ENCODE measurements at places on chromosomes 7 and 10. TPM values are rescaled to one million over a fixed set of nuclear protein-coding genes. Genes with fewer than 3 reads are reported as not detected.

HSPB1 gene
- 1,956 TPM for total RNA-seq

COL28A1 gene
- total RNA-seq = 1.3 TPM

PTF1A gene
- total RNA-seq = not detected

GPR37 gene
- not detected for total RNA-seq

GRM3 gene
- total RNA-seq = 0.24 TPM

FXYD4 gene
- total RNA-seq = not detected

GRCh38 chr7:155412416-155413253, 45.3 kb upstream of the EN2 start:
- no peaks in the 10 kb centered on the region for H3K36me3 ChIP-seq
- no peak overlapping the region for H3K27ac ChIP-seq
- no peak overlapping the region for H3K4me3 ChIP-seq

GRCh38 chr10:46270086-46270811, 16.5 kb upstream of the ANTXRL start:
- no peaks in the 10 kb centered on the region for H3K4me1 ChIP-seq
- no peak for DNase-seq
- no peaks in the 10 kb centered on the region for H3K36me3 ChIP-seq
- H3K27ac ChIP-seq = no peak overlapping the region

DNA sequence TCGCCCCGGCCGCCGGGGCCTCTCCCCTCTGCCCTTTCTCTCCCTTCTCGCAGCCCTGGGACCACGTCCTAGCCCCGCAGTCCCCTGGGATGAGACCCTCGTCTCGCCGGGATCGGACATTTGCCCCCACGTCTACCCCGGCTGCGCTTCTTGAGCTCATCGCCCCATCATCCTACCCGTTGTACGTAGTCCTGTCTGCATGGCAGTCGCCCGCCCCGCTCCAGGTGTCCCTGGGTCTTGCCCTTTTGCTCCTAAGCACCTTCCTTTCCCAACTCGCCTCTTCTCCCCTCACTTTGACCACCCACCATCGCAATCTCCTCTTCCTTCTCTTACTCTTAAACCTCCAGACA, 582 bp downstream of the TPST1 start:
- no peak for DNase-seq
- H3K4me1 ChIP-seq = peaks cover 27% of the 10 kb centered on the region
- H3K4me3 ChIP-seq = peak overlapping the region; percentile 98
- H3K36me3 ChIP-seq = no peaks in the 10 kb centered on the region
- H3K27ac ChIP-seq = peak overlapping the region; percentile 61

DNA sequence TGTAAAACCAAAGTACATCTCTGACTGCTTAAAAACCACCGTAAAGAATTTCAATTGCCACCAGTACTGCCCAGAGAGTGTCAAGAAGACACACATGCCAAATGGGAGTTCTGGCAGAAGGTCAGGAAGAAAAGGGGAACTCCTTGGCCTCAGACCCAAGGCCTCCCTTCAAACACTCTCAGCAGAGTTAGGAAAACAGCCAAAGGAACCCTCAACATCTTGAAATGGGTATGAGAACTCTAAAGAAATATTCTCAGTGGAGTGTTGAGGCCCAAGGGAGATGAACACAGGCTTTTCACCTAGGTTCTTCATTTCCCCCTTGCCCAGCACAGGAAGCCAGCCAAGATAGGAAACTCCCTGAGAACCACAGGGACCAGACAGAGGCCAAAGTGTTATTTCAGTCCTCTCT, 96.1 kb upstream of the ASAH2 start:
- peaks cover 17% of the 10 kb centered on the region for H3K36me3 ChIP-seq
- no peak overlapping the region for H3K27ac ChIP-seq
- peaks cover 26% of the 10 kb centered on the region for H3K4me1 ChIP-seq
- DNase-seq = no peak
- H3K27me3 ChIP-seq = no peaks in the 10 kb centered on the region

GRCh38 chr10:6569259-6569658, 10.8 kb downstream of the PRKCQ start:
- DNase-seq = no peak
- H3K27ac ChIP-seq = no peak overlapping the region
- H3K4me3 ChIP-seq = no peak overlapping the region

DNA sequence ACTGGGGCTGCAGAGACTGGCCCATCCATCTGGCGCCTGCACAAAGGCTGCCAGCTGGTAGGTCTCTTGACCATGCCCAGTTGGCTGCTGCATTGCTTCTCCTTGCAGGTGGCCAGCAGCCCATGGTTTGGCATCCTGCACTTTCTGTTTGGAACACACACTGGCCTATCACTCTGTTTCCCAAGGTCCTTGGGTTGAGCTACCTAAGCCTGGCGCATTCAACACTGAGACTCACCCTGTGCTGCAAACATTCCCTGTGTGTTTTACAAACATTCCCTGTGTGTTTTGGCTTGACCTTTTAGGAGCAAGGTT, 55.5 kb downstream of the TACR2 start:
- no peak for DNase-seq
- peaks cover 74% of the 10 kb centered on the region for H3K4me1 ChIP-seq
- H3K27me3 ChIP-seq = no peaks in the 10 kb centered on the region
- H3K27ac ChIP-seq = peak overlapping the region; percentile 26
- peaks cover 10% of the 10 kb centered on the region for H3K36me3 ChIP-seq
- no peak overlapping the region for H3K4me3 ChIP-seq

DNA sequence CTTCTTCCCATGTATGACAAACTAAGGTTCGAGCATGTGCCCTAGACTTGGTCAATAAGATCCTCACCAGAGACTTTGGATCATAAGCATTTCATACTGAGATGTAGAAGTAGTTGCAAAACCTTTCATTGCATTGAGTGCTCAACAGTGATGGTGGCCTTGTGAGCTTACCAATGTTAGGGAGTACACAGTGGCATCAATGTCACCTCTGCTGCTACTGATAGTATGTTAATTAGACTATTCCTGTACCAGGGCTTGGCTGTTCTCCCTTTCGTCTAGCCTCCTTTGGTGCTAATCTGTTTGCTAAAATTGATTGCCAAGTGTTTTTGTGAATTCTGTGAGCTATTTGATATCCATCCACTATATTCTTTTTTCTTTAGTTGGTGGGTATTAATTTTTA, 264.5 kb upstream of the SEMA3C start:
- H3K36me3 ChIP-seq = no peaks in the 10 kb centered on the region
- H3K4me3 ChIP-seq = no peak overlapping the region
- H3K27me3 ChIP-seq = no peaks in the 10 kb centered on the region
- DNase-seq = no peak
- H3K4me1 ChIP-seq = no peaks in the 10 kb centered on the region
- H3K27ac ChIP-seq = no peak overlapping the region

All from heart right ventricle (tissue), 16 donors.